ENCODE measurements at places on chromosomes 5 and 9.

- no peak for DNase-seq
These were observed 149.8 kb downstream of the NR2F1-AS1 start for GRCh38 chr5:93431250-93431649.

- DNase-seq, result no peak
These were observed 778.3 kb downstream of the PRELID2 start for GRCh38 chr5:145056800-145057199.

GRCh38 chr9:71071633-71072032 is 49.8 kb downstream of the TRPM3 start:
- DNase-seq, result no peak

DNA sequence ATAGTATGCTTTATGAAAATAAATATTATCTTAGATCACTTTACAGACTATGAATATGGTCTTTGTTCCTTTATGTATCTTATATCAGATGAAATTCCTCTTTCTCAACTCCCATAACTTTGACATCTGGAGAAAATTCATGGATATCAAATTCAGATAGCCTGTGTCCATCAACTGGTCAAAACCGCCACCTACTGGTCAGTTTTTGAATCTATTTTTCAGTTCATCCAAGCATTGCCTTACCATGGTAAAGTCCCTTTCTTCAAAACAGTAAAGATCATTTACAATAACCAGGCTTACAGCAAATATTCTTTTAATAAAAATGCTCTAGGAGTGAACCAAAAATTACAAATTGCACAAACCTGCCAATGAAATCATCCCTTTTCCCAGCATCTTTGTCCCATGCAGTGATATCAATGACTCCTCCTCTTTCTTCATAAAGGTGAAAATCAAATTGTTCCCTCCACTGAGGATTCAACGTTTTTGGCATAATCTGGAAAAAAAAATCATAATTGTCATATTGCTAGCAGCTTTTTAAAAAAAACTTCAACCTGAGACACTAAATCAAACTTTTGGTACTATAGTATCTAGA is 290.5 kb downstream of the SLF1 start:
- DNase-seq, result peak; percentile 4

DNA sequence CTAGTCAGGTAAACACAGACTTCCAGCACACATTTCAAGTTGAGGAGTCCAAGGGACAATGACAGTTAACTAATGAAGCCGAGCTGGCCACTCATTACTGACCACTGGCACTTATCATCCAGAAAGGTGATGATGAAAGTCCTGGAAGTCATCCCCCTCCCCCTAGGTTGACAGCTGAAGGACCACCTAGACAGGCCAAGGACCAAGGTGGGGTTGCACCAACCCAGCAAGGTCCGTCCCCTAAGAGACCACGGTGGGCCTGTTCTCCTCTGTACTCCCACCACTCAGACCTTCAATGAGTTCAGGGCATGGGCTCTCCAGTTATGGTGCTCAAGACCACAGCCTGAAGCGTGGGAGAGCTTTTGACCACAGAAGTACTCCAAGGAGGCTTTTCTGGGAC is 13.2 kb downstream of the P4HA2 start:
- no peak for DNase-seq

DNA sequence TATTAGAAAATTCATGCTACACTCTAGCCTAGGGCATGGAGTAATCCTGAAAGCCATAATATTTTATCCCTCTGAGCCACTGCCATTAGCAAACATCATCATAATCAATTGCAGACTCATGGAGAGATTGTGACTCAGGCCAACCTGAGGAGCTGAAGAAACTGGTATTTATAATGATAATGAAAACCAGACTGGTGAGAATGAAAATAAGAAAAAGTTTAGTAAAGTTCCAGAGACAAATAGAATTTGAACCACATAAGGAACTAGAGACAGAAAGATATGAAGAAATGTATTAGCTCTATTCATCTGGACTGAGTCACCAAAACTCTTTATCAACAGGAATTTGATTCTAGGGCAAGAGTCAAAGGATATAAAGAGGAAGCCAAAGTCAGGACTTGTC is 158.7 kb downstream of the DRD1 start:
- DNase-seq, result no peak

DNA sequence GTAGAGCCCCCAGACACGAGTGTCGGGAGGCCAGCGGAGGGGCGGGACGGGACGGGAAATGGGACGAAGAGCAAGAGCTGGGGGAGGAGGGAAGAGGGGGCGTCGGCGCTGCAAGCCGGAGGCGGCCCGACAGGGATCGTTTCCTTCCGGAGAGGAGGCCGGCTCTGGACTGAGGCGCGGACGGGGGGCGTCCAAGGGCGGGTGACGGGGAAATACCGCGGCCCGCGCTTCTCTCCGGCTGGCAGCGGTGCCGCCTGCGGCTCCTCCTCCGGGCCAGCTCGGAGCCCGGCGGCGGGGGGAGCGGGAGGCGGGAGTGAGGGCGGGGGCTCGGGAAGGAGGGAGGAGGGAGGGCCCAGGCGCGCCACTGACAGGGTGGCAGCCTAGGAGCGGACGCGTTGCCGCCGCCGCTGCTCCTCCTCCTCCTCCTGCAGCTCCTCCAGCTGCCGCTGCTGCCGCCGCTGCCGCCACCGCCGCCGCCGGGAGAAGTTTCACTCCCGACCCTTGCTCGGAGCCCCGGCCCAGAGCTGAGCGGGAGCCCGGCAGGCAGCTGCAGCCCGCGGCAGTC is at the start of gene CHSY3:
CHSY3 (plus strand) TSS at position 364 of the 565 bp plus-strand sequence.
- DNase-seq, result peak; percentile 20

GRCh38 chr5:173922527-173922926 is 34.4 kb downstream of the CPEB4 start:
- DNase-seq, result no peak

DNA sequence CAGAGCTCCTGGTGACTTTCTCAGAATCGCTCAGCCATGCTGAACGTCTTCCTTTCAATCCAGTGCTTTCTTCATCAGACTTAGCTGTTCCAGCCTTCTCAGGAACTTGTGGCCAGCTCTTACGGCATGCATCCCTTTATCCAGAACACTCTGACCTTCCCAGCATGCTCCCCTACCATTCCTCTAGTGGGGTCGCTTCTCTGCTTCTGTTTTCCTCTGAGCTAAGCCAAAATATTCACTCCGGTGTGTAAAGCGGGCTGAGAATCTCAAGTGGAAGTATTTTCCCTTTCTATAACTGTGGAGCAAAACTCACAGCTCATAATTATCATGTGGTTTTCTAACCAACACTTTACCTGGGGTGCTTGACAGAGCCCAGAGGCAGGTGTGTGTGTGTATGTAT is 6.2 kb downstream of the DCANP1 start:
- no peak for DNase-seq
